ENCODE measurements at places on chromosomes 16 and 17. TPM values are rescaled to one million over a fixed set of nuclear protein-coding genes. Genes with fewer than 3 reads are reported as not detected.

DNA sequence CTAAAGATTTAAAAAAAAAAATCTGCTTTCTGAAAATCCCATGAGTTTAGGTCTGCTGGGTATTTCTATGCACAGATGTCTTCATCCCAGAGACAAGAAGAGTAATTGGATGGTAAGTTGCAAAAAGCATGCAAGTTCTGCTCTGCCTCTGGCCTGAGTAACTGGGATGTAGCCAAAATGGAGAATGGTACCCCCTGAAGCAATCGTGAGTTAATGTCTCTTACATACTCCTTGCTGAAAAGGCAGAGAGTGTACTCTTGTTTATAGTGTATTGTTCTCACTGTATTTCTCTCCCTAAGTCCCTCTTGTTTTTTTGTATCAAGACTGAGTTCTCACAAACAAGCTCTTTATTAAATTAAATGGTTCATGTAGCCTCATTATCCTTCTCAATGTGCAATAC is 259.0 kb downstream of the IRX3 start:
- no peak for DNase-seq

- no peak for DNase-seq
These were observed 13.0 kb downstream of the KSR1 start for GRCh38 chr17:27469256-27469655.

- DNase-seq, result no peak
These were observed 44.7 kb downstream of the REXO5 start for GRCh38 chr16:20850981-20851380.

DNA sequence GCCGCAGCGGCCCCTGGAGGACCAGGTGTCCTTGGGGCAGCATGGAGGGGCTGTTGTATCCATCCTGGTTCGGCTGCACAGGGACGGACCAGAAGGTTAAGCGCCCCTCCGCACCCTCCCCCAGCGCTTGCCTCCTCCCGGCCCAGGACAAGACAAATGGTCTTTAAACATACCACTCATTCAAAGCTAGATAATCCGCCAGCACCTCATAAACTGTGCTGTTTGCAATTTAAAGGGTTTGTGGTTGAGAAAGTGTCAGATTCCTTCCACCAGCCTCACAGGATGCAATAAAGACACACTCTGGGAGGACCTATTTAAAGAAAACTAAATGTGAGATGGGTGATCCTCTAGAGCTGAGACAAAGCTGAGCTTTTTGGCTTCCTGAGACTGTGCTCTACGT is 426.2 kb upstream of the EEF2KMT start:
- DNase-seq, result no peak

DNA sequence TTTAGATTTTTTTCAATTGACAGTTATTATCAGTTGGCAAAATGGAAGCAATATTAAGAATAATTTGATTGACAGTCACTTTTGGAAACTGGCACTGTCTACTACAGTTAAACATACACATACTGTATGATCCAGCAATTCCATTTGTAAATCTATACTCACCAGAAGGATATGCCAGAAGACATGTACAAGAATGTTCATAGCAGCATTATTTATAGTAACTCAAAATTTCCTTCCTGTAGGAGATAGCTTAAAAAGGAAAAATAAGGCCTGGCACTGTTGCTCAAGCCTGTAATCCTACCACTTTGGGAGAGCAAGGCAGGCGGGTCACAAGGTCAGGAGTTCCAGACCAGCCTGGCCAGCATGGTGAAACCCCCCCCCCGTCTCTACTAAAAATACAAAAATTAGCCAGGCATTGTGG is 89.3 kb downstream of the VMP1 start:
- no peak for DNase-seq

Gene SERPINF2
- total RNA-seq, result 0.44 TPM

Data from mesothelial cell of epicardium (in vitro differentiated cells).